ENCODE measurements at places on chromosomes 6 and 20. TPM values are rescaled to one million over a fixed set of nuclear protein-coding genes. Genes with fewer than 3 reads are reported as not detected.
A peak's percentile ranks its signal among the peaks of the same experiment; 100 is the strongest.

DNA sequence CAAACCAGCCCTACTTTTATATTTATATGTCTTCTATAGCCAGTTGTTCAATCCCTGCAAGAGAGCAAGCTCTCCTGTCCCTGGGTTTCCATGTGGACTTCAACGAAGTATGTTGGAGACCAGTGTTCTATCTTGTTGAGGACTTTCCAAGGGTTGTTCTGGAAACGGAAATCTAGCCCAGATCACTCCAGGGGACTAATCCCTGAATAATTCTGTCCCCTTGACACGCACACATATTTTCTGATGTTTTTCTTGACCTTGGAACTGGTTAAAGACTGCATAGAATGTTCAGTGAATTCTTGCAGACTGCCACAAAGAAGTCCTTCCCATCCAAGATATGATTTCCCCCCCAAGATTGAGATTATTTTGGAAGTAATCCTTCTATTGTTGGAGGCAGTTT, 9.5 kb upstream of the MYLK2 start:
- no peak for DNase-seq
- H3K36me3 ChIP-seq, result peaks cover 10% of the 10 kb centered on the region
- H3K4me1 ChIP-seq, result no peaks in the 10 kb centered on the region
- H3K4me3 ChIP-seq, result no peak overlapping the region
- no peaks in the 10 kb centered on the region for H3K27me3 ChIP-seq

DNA sequence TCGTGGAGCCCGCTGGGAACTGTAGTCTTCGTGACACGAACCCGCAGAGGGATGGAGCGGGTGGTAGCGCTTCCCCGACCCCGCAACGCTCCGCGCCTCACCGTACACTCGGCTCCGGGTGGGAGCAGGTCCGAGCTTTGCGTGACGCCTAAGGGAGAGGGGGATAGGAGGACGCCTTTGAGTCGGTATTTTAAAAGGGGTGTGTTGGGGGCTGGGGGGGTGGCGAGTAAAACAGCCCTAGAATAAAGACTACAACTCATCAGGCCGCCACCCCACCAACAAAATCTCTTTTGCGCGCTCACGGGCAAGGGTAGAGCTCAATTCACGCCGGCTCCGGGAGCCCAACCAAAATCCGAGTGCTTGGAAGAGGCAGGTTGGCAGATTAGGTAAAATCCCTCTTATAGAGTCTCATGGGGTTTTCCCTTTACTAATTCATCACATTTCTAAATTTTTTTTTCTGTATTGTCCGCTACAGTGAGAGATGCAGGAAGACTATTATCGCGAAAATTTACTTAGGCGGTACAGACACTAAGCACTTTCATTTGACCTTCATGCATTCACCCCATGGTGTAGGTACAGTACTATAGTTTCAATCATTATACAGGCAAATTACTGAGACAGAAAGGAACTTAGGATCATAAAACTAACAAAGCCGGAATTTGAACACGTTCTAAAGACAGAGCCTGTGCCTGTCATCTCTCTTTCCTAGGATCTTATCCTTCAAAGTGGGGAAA, 706 bp upstream of the SNX14 start:
- H3K4me3 ChIP-seq, result peak overlapping the region; percentile 91
- DNase-seq, result peak; percentile 53
- H3K36me3 ChIP-seq, result peaks cover 4% of the 10 kb centered on the region
- H3K27ac ChIP-seq, result peak overlapping the region; percentile 98
- no peaks in the 10 kb centered on the region for H3K27me3 ChIP-seq

DNA sequence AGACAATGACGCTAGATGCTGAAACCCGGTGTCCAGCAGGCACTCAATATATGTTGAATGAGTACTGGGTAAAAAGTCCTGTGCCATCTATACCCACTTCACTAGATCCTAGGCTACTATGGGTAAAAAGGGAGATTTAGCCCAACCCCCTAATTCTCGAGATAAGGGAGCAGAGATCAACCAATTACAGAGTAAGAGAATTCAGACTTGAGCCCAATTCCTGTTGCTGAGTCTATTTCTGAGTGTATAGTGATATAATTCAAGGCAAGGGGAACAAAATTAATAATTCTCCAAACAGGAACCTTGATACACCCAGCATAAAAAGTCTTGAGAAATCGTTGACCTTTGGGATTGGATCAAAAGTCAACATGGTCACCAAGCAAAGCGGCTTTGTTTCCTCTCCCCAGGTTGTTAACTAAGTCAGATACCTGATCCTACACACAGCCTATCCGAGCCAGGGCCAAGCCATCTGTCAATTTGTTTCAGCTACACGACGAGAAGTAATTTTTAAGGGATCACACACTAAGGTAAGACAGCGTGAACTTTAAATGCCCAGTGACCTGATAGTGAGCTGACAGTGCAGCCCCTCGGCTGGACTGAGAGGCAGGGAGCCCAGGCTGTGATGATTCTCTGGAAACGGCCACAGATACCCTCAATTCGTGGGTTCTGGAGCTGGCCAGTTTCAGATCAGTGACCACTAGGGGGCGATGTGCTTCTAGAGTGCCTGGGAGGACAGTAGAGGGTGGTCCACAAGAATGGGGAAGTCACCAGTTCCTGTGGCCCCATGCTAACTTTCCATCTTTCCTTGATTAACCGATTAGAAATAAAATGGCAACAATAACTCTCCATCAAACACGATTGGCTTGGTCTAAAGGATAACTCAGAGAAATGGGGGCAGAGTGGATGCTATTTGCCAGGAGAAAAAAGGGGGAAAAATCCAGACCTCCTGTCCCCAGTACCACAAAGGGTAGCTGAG, 46.2 kb downstream of the SLC22A23 start:
- H3K27ac ChIP-seq, result no peak overlapping the region
- H3K36me3 ChIP-seq, result peaks cover 26% of the 10 kb centered on the region
- no peak overlapping the region for H3K4me3 ChIP-seq
- no peaks in the 10 kb centered on the region for H3K27me3 ChIP-seq
- DNase-seq, result peak; percentile 71

DNA sequence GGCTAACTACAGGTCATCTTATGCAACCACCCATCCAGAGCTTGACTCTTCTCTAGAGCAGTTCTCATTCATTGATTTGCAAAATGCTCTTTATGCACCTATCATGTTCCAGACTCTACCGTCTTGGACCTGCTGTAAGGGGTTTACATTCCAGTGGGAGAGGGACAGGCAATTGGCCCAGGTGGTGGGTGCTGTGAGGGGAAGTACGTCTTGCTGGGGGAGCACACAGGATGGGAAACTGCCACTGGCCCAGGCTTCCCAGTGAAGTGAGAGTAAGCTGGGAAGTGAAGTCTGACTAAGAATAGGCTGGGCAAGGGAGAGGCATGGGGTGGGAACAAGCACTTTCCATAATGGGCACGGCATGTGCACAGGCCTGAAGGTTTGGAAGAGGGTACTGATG, 13.8 kb downstream of the OLIG3 start:
- DNase-seq, result no peak
- no peak overlapping the region for H3K4me3 ChIP-seq
- H3K27ac ChIP-seq, result no peak overlapping the region
- peaks cover 36% of the 10 kb centered on the region for H3K27me3 ChIP-seq
- H3K36me3 ChIP-seq, result no peaks in the 10 kb centered on the region

- H3K4me3 ChIP-seq, result no peak overlapping the region
- H3K4me1 ChIP-seq, result peaks cover 14% of the 10 kb centered on the region
- no peaks in the 10 kb centered on the region for H3K27me3 ChIP-seq
- no peak overlapping the region for H3K27ac ChIP-seq
These were observed 108.3 kb downstream of the CARMIL1 start for GRCh38 chr6:25387483-25387882.

DNA sequence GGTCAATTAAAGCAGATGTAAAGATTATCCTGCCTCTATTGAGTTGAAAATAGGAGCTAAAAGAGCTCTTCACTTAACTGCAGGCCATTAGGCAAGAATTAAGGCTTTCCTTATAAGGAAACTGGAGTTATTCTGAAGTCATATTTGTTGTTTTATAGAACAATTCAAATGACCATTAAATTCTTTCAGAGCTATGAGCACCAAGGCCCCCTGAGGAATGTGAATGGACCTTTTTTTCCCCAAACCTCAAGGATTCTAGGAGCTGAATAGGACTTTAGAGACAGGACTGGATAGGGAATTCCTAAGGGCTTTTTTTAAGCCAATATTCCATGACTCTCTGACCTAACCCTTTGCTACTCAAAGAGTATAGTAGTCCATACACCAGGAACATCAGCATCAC, 565.7 kb upstream of the BTBD3 start:
- H3K4me1 ChIP-seq, result peaks cover 24% of the 10 kb centered on the region
- H3K27ac ChIP-seq, result no peak overlapping the region
- H3K27me3 ChIP-seq, result no peaks in the 10 kb centered on the region
- no peak for DNase-seq

DNA sequence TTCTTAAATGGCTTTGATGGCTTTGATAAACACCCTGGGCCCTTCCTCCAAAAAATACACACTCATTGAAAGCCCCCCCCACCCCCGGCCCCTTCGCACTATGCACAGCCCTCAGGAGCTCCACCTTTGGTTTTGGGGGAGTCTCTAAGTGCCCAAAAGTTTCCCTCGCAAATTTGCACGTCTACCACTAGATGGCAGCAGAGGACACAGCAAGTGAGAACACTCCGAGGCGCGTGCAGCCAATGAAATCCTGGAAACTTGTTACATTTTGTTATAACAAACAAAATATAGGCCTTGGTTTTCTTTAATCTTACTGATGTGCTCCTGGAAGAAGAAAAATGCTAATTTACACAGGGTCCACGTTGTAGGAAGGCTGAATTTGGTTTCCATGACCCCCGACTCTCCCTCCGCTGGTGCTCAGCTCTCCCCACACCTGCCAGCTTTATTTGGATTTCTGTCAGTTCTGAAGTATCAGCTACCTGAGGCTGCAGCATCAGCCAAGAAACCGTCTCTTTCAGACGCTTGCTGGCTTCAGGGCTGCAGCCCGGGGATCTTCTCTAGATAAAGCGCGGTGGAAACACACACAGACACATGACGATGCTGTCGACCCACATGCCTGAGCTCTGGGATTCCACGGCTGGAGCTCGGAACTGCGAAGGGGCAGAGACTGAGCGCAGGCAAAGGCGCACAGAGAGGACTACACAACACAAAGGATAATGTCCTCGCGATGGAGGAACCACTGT, 148.3 kb upstream of the RPS6KA2 start:
- peaks cover 9% of the 10 kb centered on the region for H3K4me1 ChIP-seq
- peaks cover 59% of the 10 kb centered on the region for H3K27me3 ChIP-seq
- no peak overlapping the region for H3K4me3 ChIP-seq
- DNase-seq, result peak; percentile 82
- no peak overlapping the region for H3K27ac ChIP-seq
- no peaks in the 10 kb centered on the region for H3K36me3 ChIP-seq

DNA sequence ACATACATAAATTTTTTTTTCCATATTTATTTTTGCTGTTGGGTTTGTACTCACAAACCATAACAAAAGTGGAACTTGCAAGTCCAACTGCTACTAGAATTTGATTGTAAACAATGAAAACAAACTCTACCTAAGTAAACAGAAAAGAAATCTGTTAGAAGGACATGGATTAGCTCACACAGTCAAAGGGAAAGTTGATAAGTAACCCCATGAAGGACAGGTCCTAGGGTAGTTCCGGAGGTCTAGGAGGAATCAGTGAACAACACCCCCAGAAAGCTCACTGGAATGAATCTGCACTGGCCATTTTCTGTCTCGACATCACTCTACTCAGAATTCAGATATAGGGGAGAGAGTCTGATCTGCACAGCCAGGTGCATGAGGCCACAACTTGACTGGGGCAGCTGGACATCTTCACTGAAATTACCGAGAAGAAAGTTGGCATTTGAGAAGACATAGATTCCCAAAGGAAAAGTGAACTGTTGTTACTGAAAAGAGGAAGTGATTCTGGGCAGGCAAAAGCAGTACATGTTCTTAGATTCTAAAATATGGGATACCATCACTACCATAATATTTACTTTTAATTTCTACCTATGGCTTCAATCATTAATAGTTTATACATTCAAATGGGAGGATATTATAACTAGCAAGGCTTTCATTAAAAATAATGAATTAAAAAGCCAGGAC, 76.4 kb downstream of the HMGN3 start:
- no peak overlapping the region for H3K27ac ChIP-seq
- H3K4me1 ChIP-seq, result no peaks in the 10 kb centered on the region
- H3K36me3 ChIP-seq, result no peaks in the 10 kb centered on the region
- no peaks in the 10 kb centered on the region for H3K27me3 ChIP-seq

The MEI4 gene
- not detected for total RNA-seq

GRCh38 chr6:1739680-1740079, 130.0 kb downstream of the FOXC1 start:
- DNase-seq, result no peak
- H3K27me3 ChIP-seq, result no peaks in the 10 kb centered on the region
- no peak overlapping the region for H3K4me3 ChIP-seq
- H3K36me3 ChIP-seq, result no peaks in the 10 kb centered on the region
- H3K27ac ChIP-seq, result no peak overlapping the region

GRCh38 chr6:72642435-72642834, 20.6 kb downstream of the KCNQ5 start:
- no peak for DNase-seq
- H3K27ac ChIP-seq, result no peak overlapping the region
- H3K27me3 ChIP-seq, result no peaks in the 10 kb centered on the region

GRCh38 chr6:166554316-166554715, 32.2 kb downstream of the RAMACL start:
- no peak overlapping the region for H3K4me3 ChIP-seq
- no peak for DNase-seq
- peaks cover 50% of the 10 kb centered on the region for H3K4me1 ChIP-seq
- peaks cover 24% of the 10 kb centered on the region for H3K36me3 ChIP-seq
- no peak overlapping the region for H3K27ac ChIP-seq

DNA sequence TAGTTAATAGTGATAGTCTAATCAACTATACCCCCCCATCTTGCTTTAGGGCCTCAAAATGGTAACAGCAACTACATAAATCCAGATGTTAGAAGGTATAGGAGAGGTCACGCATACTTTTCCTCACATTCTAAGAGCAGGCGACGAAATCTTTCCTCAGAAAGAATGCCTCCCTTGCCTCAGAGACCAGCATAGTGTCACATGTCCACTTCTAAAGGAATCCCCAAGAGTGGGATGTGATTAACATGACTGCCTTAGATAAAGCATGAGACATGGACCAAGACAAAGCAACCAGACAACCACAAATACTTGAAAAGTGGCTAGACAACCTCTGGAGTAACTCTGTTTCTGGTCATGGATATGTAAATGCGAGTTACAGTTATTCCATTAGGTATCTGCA, 710.7 kb downstream of the EYS start:
- H3K4me3 ChIP-seq, result no peak overlapping the region
- no peaks in the 10 kb centered on the region for H3K4me1 ChIP-seq
- no peaks in the 10 kb centered on the region for H3K36me3 ChIP-seq

The MGME1 gene
- 24.0 TPM for total RNA-seq

The CFAP206 gene
- total RNA-seq, result 0.27 TPM
